Activated naive CD4-positive, alpha-beta T cell treated with anti-CD3 and anti-CD28 coated beads, Interleukin-2, amount 50 U/mL, for 72 hours (primary cell): ENCODE measurements at places on chromosomes 7 and 10.
A peak's percentile ranks its signal among the peaks of the same experiment; 100 is the strongest.

DNA sequence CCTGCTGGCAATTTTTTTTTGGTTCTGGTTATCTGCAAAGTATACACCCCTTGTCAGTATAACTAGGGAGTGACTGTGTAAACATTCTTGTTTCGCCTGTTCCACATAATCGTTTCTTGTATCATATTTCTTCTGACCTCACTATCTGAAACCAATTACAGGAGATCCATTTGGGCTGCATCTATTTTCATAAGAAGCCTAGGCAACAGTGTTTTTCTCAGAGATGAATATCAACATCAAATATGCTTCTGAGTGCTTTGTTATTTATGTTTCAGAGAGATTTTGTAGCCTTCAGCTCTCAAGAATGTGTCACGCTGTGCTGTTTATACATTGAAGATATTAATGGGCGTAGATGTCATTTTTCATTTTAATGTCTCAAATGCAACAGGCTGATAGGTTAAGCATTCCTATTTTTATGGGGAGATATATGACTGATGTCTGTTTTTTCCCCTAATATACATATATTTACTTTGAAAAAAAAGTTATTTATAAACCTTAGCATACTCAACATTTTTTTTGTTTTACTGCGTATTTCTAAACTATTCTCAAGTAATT lies 115.5 kb downstream of the FOXP2 start:
- DNase-seq, result no peak

DNA sequence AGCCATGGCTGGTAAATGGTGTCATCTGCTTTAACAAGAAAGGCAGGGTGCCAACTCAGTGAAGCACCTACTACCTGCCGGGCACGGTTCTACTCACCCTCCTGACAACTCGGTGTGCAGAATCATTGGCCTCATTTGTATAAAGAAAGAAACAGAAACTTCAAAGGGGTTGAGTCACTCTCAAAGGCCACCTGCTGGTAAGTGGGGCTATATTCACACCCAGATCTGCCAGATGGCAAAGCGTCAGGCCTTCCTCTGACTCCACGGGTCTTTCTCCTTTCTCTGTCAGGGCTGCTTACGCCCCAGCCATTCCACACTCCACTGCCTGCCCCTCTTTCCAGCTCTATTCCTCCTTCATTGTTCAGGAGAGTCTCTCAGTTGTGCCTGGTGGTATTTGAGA lies 309.2 kb downstream of the GFRA1 start:
- DNase-seq, result no peak

- no peak for DNase-seq
These were observed 46.8 kb downstream of the PIK3AP1 start for GRCh38 chr10:96673318-96674099.

GRCh38 chr10:69088471-69088769 lies 517 bp downstream of the SRGN start:
- peak; percentile 32 for DNase-seq

DNA sequence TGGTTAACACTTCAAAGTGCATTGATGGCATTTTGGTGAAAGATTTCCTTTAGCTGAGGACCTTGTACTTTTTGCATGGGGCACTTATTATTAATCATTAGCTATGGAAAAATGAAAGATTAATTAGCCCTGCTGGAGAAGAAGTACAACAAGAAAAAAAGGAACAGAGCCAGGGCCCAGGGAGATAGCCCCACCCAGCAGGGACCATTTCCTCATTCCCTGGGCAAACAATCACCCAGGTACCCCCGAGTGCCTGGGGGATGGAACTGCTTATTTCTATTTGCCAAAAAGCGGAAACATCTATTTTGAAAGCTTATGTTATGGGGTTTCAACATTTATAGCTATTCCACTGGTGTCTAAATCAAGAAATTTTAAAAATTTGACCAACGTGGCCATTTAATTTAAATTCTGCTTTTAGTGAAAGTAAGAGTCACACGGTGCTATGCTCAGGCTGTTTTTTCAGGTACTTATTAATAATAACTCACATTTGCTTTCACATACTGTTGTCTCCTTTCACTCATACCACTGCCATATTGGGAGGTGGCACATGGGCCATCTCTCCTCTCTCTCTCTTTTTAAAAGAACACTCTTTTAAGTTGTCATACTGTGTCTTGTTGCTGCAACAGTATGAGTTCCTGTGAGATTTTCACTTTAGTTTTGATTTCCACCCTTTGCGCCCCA lies 143.6 kb upstream of the KIF5B start:
- no peak for DNase-seq
